ENCODE measurements at places on chromosomes 2 and 18.

GRCh38 chr18:79826966-79827365 is 29.2 kb downstream of the KCNG2 start:
- DNase-seq = no peak

GRCh38 chr2:75241696-75242095 is 42.4 kb upstream of the TACR1 start:
- peak; percentile 2 for DNase-seq

DNA sequence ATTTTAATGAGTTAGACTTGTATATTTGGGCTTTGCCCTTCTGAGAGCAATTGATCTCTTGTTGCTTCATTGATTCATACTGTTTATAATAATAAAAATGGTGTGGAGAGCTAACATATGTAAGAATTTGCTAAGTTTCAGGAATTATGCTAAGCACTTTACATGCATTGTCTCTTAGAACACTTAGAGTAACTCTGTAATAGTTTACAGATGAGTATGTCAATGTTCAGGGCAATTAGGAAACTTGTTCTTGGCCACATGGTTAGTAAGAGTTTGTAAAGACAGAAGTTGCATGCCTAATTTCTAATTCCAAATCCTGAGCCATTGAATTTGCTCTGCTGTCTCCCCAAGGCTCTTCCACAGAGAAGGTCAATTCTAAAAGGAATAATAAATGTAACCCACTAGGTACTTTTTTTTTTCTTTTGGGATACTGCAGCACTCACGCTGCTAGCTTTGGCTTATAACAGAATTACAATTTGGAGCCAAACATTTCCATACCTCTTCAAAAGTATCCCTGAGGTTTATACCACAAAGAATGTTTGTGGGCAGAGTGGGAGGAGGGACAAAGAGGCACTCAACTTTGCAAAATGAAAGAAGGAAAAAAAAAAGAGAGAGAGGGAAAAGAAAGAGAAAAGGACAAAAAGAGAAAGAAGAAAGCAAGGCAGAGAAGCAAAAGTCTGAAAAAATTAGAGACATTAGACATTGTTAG is 232.4 kb downstream of the CALCRL start:
- DNase-seq = no peak

GRCh38 chr2:227536445-227536844 is 62.2 kb upstream of the SCYGR2 start:
- peak; percentile 45 for DNase-seq

DNA sequence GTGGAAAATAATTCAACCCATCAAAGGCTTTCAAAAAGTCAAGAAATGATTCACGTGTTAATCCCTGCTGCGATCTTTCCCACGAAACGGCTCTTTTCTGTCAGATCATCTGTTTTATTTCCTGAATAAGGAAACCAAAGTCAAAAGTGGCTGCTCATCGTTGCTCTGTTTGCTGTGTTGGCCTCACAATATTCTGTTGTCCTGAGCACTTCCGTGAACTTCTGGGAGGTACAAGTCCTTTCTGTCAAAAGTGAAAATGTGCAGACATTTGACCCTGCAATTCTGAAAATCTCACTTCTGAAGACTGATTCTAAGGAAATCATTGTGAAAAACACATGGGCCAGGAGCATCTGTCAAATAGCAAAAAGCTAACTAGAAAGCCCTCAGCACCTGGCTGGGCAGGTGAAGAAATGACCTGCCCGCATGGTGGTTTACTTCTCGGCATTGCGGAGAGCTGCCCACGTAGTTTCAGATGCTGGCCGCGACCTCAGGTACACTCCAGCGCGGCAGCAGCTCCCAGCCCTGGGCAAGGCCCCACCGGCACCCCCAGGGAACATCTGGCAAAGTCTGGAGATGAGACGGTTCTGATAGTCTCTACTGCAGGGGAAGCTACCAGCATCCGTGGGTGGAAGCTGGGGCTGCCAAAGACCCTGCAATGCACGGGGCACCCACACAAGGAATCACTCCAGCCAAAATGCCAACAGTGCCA is 31.9 kb upstream of the GPC1 start:
- DNase-seq = no peak

DNA sequence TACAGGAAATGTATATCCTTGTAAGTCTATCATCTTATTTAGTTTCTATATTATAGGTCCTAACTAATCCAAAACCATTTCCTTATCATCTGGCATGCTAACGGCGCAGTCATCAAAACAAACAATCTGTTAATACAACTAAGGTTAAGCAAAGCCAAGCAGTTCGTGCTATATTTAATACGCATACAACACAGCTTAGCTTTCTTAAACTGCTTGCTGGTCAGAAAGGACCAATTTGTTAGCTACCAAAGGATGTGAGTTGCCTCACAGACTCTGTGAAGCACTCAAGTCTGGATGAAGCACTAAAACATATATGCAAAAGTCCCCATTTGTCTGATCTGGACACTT is 67.0 kb downstream of the ZEB2 start:
- no peak for DNase-seq

DNA sequence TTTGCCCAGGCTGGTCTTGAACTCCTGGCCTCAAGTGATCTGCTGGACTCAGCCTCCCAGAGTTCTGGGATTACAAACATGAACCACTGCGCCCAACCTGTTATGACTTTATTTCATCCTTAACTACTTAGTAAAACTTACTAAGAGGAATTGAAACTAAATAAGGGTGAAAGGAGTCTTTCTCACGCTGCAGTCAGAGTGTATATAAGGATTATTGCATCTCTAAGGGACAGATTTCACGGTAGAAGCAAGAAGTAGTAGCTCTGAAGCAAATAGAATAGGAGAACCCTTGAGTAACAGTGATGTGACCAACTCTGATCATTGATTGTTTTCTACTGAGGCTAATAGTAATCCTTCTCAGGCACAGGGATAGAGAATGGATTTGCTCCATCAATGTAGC is 960.1 kb downstream of the CPS1 start:
- no peak for DNase-seq

- no peak for DNase-seq
Observed at GRCh38 chr2:30580391-30580790, 133.3 kb downstream of the LCLAT1 start.

GRCh38 chr2:41992671-41993434 is 55.0 kb upstream of the PKDCC start:
- DNase-seq = no peak

- no peak for DNase-seq
Observed at GRCh38 chr2:28972778-28973335, 8.2 kb upstream of the TOGARAM2 start.

DNA sequence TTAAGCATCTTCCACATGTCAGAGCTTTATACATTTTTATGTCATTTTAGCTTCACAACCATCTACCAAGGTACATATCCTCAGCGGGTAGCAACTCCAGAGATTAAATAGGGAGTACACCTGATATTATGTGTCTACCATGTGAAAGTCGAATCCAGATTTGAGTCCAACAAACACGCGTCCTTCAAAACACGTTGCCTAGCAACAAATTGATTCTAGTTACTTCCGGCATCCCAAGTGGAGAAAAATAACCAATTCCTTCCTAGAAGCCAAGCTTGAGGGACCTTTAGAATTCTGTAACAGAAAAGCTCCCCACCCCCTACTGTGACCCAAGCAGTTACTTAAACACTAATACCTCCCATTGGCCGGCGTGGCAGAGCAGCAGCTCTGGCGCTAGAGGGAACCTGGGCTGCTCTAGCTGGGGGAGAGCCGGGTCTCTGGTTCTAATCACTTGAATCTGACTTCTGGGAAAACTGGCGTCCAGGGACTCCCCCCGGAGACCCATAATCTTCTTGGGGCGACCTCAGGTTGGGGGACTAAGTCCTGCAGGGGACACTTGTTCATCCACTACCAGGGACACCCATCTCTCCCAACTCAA is at the start of gene ERICH2:
Gene ERICH2 (plus strand): TSS at position 371 of the 598 bp plus-strand sequence. CDS start 304 bp downstream, outside the sequence.
- peak; percentile 41 for DNase-seq

- DNase-seq = peak; percentile 26
Observed at GRCh38 chr2:219104107-219105035, 43.6 kb upstream of the IHH start.
